ENCODE measurements at places on chromosomes 2 and 18.

DNA sequence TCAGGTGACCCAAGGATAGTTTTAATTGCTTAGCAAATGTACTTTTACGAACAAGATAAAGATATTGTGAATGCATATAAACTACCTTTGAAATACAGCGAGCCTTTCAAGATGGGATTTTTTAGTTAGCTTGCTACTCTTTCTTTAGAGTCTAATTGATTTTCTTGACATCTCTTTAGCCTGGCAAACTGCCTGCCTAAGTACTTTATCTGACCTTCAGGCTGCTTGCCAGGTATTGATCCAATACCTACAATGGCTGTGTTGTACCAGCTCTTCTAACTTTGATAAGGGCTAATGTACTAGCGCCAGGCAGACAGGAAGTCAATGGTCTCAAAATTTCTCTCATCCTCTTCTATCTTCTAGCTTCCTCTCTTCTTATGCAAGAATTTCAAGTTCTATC is 414.4 kb upstream of the ACVR2A start:
- no peak for DNase-seq

DNA sequence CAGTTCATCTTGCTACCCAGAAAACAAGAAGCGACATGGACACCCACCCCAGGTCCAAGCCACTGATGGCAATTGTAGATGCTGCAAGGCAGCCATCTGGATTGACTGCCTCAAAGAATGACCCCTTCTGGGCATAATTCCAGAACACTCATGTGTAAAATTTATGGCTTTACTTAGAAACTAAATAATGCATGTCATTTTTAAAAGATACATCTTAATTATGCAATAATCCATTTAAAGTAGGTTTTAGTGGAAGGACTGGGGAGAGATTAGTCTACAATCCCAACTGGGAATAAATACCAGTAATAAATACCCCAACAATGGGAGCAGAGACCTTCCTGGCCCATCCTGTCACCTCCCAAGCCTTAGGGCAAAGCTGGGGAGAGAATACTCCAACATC is 247.7 kb downstream of the SS18 start:
- DNase-seq, result no peak

DNA sequence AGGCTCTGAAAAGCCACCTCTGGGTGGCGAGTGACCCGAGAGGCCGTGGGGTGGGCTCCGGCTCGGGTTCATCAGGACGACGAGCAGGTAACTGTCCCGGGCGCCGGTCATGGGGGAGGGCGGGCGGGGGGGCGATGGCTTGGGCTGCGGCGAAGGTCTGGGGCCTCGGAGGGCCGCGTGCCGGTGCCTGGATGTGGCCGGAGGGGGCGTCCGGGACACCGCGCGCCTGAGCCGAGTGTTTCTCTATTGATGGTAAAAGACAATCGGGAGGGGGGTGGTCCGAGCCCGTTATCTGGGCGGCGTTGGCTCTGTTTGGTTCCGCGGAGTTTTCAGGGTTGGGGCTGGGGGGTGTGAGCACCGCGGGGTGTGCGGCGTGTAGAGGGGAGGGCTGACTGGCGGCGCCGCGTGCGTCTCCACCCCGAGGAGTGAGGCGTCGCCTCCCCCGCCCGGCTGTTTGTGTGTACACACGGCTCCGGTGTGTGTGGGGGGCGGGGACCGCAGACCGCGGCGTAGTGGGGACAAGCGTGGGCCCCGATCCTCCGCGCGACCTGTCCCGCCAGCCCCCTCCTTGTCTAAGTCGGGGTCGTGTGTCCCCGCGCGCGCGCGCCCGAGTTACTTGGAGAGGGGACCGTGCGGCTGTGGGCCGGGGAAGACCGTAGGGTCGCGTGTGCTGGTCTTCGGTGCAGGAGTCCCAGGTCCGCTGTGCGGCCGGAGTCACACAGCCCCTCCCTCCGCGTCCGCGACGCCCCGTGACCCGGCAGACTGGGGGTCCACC is 1.6 kb downstream of the CTIF start:
- DNase-seq, result peak; percentile 59

DNA sequence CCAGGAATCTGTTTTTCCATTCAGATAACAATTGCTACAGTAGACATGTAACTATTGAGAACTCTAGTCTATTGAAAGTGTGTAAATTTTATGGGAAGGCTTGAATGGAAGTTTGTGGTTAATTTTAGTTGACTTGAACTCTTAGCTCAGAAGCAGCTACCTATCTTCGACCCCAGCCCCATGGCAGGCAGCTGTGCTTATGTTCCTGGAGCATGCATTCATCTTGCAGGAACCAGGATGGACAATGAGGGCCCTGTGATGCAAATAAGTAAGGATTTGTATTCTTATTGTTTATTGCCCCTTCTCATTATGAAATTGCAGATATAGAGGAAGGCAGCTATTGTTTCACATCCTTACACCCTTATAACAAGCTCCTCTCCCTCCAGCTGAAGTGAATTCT is 1252.2 kb downstream of the DPP10 start:
- DNase-seq, result no peak

DNA sequence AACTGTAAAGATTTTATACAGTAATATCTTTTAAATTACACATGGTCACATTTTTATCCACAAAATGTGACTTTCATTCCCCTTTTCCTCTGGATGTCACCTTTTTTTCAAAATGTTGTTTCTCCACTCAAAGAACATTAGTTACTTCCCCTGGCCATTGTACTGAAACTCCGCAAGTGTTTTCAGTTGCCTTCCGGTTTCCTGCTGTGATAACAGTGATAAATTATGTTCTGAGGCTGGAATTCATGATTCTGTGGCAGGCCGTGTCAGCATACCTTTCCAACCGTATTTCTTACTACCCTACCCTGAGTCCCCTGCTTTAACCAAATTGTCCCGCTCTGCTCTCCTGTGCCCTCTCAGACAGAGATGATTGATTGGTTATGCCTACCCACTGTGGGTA is 53.5 kb downstream of the MGAT5 start:
- DNase-seq, result no peak

- peak; percentile 23 for DNase-seq
Measured at GRCh38 chr2:62577994-62578781, 72.2 kb upstream of the TMEM17 start.

GRCh38 chr2:88176352-88176984 is 6.3 kb downstream of the THNSL2 start:
- DNase-seq, result no peak

GRCh38 chr18:49061239-49061990 is 110.7 kb upstream of the SMAD7 start:
- DNase-seq, result no peak

- no peak for DNase-seq
Measured at GRCh38 chr18:68314403-68314802, 400.5 kb downstream of the TMX3 start.

DNA sequence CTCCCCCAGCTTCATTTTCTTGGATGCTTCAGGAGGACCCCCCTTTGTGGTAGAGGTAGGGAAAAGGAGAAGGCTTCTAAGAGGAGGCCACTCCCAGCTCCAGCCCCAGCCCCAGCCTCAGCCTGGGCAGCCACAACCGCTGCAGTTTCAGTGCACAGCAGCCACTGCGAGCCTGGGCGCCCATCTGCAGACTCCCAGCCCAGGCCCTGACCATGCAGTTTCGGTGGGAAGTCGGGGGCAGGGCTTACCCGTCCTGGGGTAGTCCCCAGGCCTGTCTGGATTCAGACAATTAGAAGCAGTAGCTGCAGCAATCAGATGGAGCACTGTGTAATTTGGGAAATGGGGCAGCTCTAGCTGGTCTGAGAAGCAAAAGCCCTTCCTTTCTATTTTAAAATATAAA is 28.6 kb downstream of the ITM2C start:
- no peak for DNase-seq

GRCh38 chr2:55781542-55781941 is 87.9 kb upstream of the PNPT1 start:
- no peak for DNase-seq

DNA sequence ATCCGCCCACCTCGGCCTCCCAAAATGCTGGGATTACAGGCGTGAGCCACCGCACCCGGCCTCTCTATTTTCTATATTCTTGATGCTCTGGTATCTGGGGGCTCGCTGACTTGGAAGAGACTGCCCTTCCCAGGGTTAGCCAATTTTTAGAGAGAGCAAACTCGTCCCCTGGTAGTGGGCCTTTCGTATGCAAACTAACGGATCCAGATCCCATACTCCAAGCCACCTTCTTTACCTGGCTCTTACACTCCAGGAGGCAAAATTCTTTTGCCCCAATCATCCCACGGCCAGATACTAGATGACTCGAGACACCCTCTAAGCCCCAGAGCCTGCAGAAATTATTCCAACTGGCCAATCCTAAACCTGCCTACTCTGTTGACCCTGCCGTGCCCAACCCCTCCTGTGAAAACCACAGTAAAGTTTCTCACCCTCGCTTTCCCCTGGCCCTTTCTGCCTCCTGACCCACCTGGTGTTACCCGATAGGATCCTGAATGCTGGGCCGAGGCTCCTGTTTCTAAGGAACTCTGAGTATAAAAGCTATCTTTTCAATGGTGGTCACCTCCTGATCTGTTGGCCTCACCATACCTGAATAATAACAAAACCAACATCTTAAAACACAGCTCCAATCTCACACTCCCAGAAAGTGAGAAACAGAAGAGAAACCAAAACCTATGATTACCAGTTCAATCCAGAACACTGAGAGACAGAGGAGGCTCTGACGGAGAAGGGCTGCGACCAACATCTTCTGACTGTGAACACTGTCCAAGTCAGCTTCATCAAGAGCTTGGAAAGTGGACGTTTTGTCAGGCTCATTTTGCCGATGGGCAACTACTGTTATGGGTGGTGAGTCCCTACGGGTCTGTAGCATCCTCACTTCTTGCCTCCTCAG is 57.6 kb upstream of the ZNF532 start:
- DNase-seq, result no peak

GRCh38 chr2:170771421-170771937 is 1.3 kb downstream of the ERICH2 start:
- peak; percentile 1 for DNase-seq

GRCh38 chr2:236517251-236518031 is 52.2 kb upstream of the ACKR3 start:
- no peak for DNase-seq

DNA sequence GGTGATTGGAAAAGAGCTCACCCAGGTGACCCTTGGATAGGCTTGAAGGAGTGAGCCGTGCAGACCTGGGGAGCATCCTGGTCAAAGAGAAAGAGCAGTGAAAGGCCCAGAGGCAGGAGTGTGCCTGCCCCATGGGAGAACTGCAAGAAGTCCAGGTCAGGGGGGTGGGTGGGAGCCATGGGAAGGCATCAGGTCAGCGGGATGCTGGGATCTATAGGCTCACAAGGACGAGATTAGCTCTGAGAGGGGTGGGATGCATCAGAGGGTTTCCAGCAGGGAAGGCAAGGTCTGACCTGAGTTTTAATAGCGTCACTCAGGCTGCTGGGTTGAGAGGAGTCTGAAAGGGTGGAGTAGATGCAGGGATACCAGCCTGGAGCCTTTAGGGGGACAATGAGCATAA is 158.6 kb downstream of the SMAD7 start:
- no peak for DNase-seq

DNA sequence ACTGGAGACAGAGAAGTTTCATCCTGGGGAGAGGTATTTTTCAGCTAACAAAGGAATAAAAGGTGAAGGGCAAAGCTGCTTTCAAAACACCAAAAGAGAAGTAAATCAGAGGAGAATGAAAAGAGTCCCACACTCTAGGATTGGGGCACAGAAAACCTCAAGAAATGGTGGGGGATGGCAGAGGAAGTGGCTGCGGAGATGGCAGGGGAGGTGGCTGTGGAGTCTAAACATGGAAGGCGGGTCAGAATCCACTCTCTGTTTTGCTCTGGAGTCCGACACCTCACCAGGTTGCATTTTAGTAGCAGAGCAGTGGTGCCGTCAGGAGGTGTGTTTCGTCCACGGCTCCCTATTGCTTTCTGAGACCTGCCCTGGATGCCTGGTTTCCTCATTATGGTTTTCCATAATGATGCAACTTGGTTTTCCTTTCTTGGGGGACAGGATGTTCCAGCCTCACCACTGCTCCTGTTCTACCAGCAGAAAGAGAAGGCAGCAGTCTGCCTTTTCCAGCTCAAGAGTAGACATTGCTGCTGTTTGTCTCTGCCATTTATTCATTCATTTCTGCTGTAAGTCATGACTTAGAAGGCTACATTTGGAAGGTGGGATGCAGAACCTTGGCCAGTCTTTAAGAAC is 188.7 kb downstream of the ANKRD44 start:
- no peak for DNase-seq

- DNase-seq, result no peak
Measured at GRCh38 chr2:63163161-63163820, 112.7 kb downstream of the OTX1 start.

DNA sequence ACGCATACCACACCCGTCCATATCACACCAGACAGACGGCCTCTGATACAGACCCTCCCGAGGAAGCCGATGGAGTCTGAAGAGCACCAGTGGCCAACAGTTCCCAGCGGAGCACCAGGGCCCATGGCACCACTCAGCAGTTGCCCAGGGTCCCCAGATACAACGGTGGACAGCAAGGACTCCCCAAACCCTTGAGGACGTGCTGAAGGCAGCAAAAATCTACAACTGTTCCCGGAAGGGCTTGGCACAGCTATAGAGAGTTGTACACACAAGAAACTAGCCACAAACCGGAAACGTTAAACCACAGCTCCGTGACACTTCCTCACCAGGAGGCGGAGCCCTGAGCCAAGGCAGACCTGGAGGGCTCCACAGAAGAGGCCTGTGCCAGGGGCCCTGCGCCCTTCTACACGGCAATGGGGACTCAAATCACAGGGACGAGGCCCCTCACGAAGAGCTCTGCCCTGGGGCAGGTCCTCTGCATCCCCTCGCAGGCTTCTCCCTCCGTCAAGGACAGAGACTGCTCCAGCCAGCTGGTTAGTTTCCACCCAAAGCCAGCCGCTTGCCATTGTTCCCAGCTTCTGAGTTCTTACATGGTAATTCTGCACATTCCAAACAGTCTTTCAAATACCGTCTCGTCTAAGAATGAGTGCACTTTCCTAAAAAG is 133.4 kb downstream of the HDAC4 start:
- DNase-seq, result no peak

DNA sequence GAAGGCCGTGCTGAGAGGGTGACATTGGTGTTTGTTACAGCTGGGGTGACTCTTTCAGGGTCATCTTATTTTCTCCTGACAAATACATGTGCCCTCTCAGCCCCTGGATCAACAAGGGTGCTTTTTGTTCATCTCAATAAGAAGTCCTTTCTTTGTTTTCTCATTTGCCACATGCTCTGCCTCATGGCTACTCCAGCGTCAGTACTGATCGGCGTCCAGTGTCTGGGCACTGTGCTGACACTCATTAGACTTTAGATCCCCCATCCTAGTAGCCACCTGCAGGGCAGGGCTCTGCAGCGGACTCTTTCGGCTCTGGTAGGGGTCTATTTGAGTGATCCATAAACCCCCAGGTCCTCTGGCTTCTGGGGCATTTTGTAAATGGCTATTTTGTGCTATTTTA is 38.4 kb downstream of the NPPC start:
- no peak for DNase-seq

- DNase-seq, result no peak
Measured at GRCh38 chr2:194896871-194897270, 760.2 kb upstream of the SLC39A10 start.
